ENCODE measurements at places on chromosomes 1 and 21.

- DNase-seq = peak; percentile 91
Measured at GRCh38 chr21:36989699-36990507, 16.6 kb upstream of the RIPPLY3 start.

- DNase-seq = no peak
Measured at GRCh38 chr1:243267914-243268653, 12.2 kb downstream of the SDCCAG8 start.

DNA sequence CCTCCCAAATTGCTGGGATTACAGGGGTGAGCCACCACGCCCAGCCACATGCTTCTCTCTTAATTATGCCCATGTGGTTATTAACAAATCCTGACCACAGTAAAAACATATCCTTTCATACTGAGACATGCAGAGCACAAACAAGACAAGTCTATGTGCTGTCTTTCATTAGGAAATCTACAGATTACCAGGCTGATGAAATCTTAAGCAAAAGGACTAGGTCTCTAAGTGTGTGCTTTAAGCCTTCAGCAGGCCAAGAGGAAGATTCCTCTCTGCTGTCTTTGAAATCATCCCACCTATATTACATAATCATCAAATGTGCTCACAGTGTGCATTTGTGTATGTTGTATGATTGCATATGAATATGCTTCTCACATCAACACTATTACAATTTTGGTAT, 419.3 kb downstream of the KCTD3 start:
- DNase-seq = no peak

- peak; percentile 77 for DNase-seq
Measured at GRCh38 chr1:30966690-30967369, 58.3 kb upstream of the SDC3 start.

- DNase-seq = no peak
Measured at GRCh38 chr1:59079434-59080140, 217.3 kb upstream of the FGGY start.

DNA sequence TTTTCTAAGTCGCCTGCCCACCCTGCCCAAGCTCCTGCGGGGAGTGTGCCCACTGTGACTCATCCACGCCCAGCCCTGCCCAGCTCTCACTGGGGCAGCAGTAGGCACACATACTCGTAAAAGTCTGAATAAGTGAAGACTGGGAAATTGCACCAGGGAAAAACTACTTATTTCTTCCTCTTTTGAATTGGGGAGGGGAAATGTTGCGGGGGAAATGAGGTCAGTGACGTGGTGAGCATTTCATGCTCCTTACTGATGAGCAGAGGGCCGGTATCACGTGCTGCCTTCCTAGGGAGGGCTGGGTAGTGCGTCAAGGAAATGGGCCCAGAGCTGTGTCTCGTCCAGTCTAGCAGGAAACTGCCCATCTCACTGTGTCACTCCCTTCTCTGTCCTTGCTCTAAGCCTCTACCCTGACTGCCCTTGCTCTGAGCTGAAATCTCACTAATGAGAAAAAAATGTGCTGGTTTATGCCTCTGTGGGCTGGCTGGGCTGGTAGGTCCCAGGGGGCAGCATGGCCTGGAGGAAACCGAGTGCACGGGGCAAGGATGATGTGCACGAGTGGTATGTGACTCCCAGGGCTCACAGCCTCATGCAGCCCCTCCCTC, 13.5 kb upstream of the TNFRSF1B start:
- no peak for DNase-seq

DNA sequence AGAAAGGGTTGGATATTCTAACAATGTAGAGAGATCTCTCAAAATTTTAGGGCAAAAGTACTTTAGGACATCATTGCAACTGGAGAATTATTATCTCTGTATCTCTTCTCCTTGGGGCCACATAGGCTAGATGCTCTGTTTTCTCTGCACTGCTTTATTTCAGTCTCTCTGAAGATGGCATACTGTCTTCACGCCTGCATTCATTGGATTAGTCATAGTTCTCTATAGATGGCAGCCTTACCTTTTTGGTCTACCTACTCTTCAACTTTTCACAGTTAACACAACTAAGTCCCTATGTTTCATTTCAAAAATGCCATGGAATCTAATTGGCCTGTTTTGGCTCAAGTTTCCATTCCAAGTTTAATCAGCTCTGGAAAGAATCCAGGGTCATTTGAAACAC, 1623.3 kb upstream of the B3GALT2 start:
- DNase-seq = no peak

GRCh38 chr1:114466334-114467014, 44.5 kb downstream of the TRIM33 start:
- DNase-seq = no peak

GRCh38 chr1:118783095-118783758, 204.9 kb downstream of the TBX15 start:
- DNase-seq = no peak

- DNase-seq = no peak
Measured at GRCh38 chr1:7458946-7459345, 312.1 kb upstream of the VAMP3 start.

- DNase-seq = peak; percentile 91
Measured at GRCh38 chr1:224392411-224393249, 36.0 kb downstream of the CNIH4 start.

- DNase-seq = no peak
Measured at GRCh38 chr1:83033682-83034081, 965.2 kb downstream of the TTLL7 start.

GRCh38 chr1:212782422-212783154, 9.0 kb downstream of the NSL1 start:
- DNase-seq = peak; percentile 51

DNA sequence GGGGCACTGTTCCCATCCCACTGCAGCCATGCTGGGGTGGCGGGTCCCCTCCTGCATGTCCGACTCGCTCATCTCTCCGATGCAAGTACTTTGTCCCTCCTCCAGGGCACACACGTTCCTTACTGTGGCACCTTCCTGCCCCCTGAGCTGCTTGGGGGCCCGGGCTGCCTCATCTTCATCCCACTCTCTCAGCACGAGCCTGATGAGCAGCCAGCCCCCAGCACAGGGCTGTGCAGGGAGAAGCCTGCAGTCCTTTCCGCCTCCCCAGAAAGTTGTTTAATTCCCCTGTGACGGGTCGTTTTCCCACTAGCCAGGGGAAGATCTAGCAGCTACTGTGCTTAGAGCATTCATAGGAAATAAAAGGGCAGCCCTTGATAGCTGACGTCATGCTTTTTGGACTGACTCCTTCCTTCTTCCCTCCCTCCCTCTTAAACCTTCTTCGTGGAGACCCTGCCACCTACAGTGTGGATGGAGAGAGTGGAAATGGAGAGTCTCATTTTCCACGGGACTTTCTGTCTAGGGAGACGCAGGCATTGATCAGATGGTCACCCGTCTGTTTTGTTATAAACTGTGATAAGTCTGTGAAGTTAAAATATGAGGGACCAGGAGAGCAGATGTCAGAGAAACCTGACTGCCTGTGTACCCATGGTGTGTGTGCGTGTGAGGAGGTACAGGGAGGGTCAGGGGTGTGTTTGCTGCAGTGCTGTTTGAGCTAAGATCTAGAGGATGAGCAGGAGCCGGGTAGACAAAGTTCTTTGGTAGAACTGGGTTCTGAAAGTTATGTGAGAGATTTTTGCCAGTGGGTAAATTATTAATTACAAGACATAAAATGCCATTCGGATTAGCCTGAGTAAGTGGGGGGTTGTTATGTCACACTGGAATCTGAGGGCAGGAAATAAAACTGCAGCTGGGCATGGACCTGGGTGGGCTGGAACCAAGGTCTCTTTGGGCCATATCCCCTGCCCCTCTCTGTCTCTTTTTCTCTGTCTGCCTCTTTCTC, 34.3 kb downstream of the GPR137B start:
- DNase-seq = no peak

DNA sequence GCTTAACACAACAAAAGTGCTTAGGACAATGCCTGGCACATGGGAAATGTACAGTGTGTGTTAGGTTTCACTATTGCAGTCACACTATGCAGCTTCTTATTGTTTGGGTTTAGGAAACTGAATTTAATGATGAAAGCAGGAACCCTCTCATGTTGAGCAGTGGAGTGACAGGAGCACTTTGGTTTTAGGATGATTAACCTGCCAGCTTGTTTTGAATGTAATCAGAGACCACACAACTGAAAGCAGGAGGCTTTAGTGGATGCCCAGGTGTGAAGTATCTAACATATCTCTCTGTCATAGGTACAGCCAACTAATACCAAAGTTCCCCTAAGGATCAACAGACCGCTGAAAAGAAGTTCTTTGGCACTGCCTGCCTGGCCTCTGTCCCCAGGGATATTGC, 406.9 kb upstream of the USP24 start:
- DNase-seq = no peak

GRCh38 chr1:187948170-187948794, 1119.5 kb downstream of the PLA2G4A start:
- DNase-seq = no peak

DNA sequence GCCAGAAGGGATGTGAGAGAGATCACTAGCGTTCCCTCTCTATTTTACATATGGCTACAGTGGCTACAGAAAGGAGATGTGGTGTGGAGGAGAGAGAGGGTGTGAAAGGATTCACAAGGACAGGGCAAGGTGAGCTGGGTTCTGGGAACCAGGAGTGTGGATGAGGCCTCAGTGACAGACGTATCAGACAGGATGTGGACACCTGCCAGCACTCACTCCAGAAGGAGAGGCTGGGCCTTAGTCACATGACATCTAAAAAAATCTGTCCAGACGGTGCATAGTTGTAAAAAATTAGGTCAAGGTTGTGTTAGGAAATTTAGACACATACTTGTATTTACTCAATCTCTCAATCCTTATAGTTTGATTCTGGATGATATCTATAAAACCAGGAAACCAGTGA, 10.6 kb downstream of the TRIM67 start:
- no peak for DNase-seq

- no peak for DNase-seq
Measured at GRCh38 chr21:45986316-45987051, 4.9 kb downstream of the COL6A1 start.

DNA sequence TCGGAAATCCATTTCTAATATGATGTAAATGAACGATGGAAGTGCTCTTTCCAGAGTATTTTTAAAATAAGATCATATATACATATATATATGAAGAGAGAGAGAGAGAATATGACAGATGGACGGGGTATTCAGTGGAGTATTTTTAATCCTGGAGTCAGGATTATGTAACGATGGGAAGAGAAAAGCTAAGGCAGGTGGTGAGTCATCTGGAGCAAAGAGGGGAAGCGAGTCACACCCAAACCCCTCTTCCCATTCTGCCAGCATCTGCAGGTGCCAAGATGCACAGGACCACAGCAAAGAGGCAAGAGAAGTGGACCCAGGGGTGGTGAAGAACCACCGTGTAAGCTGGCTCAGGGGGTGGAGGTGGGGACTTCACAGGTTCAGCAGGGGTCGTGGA, 102.7 kb upstream of the GRIK3 start:
- DNase-seq = no peak

DNA sequence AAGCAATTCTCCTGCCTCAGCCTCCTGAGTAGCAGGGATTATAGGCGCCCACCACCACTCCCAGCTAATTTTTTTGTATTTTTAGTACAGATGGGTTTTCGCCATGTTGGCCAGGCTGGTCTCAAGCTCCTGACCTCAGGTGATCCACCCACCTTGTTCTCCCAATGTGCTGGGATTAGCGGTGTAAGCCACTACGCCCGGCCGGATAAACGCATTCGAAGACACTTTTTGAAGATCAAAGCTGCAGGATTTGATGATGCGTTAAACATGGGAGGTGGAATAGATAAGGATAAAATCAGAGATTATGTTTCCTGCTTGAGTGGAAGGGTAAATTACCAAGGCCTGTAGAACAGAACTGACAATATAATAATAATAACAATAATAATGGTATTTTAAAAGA, 389.4 kb upstream of the POU3F1 start:
- DNase-seq = no peak

GRCh38 chr1:64699327-64699726, 45.5 kb upstream of the RAVER2 start:
- no peak for DNase-seq
